NCI-H187 (cell line): ENCODE measurements at places on chromosomes 11 and 22.

DNA sequence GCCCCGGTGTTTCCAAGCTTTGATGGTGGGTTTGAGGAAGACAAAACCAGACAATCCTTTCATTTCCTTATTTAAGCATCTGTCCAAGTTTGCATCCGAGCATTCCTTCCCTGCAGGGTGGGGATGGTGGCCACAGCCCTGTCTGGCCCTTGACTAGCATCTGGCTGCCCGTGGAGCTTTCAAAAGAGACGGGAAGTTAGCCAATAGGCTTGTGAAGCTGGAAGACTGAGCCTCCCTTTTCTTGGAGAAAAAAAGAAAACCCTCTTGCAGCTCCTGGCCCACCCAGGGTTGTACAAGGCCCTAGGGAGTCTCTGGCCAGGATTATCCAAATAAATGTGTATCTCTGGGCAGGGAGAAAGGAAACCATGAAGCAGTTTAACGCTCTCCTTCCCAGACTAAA is 60.6 kb downstream of the MICAL2 start:
- no peak for DNase-seq

- DNase-seq, result no peak
Observed at GRCh38 chr11:57476047-57476756, 15.9 kb downstream of the RTN4RL2 start.

GRCh38 chr11:14300661-14301304 is 58.2 kb downstream of the RRAS2 start:
- DNase-seq, result no peak

- no peak for DNase-seq
Observed at GRCh38 chr22:17120281-17120680, 879 bp downstream of the TMEM121B start.

GRCh38 chr11:105799728-105800462 is 190.0 kb downstream of the GRIA4 start:
- DNase-seq, result no peak

GRCh38 chr22:32569956-32570355 is 95.3 kb downstream of the FBXO7 start:
- DNase-seq, result no peak

DNA sequence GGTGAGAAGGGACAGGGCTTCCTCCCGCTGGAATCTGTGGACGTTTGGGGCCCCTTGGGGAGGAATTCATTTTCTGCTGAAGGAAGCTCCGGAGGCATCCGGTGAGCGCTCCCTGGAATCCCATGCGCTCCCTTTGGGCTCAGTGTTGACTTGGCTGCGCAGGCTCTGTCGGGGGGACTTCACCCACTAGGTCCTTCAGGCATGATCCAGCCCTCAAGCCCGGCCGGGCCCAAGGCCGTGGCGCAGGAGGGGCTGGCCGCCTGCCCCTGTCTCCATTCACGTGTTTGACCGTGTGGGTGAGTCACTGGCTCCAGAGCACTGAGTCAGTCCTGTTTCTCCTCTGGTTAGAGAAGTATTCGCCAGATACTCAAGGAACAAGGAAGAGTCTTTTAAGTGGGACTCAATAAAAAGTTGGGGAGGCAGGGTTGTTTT is 1.4 kb downstream of the CTTN start:
- no peak for DNase-seq

DNA sequence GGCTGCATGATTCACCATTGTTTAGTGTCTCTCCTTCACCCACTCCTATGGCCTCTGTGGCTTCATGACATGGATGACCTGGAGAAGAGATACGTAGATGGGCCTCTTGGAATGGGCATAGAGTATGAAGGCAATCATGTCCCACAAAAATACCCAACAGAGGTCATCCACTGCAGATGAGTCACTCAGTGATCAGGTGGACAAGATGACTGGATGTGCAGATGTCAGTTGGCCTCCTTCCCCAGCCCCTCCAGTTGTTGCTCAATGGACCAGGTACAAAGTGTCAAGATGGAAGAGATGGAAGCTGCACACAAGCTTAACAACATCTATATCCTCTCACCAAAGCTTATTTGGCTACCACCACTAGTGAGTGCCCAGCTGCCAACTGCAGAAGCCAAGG is 41.0 kb upstream of the CLPB start:
- no peak for DNase-seq

- DNase-seq, result no peak
Observed at GRCh38 chr22:36287881-36288515, 35.1 kb downstream of the APOL1 start.

DNA sequence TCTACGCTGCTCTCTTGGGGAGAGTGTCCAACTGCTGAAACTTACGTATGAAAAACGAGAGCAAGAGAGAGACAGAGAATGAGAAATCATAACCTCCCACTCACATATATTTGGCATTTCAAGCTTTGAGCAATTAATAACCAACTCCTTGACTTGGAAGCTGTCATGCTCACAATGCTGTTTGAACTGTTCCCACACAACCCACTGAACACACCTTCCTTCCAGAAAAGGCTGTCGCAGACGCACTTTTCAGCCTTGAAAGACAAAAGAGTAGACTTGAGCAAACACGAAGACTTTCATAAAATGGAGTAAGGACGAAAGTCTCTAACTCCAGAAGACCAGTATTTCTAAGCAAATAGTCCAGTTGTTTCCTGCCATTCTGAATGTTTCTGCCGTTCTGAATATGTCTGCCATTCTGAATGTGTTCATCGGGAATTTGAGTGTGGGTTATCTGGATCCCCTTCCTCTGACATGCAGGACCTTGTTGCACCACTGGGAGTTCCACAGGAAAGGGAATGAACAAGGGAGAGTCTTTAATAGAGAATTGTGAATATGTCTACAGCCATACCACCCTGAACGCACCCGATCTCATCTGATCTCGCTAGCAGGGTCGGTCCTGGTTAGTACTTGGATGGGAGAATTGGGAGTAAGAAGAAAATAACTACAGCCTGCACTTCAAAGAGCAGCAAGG is 86.2 kb upstream of the BARX2 start:
- no peak for DNase-seq

- DNase-seq, result no peak
Observed at GRCh38 chr11:44104481-44105294, 9.2 kb downstream of the EXT2 start.

DNA sequence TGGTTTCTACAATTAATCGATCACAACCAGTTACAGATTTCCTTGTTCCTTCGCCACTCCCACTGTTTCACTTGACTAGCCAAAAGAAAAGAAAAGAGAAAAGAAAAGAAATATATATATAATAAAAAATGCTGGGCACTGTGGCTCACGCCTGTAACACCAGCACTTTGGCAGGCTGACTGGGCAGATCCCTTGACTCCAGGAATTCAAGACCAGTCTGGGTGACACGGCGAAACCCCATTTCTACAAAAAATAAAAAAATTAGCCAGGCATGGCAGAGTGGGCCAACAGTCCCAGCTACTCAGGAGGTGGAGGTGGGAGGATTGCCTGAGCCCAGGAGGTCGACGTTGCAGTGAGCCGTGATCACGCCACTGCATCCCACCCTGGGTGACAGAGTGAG is 83.8 kb downstream of the NAT10 start:
- no peak for DNase-seq

GRCh38 chr11:73087730-73088129 is 54.4 kb downstream of the FCHSD2 start:
- no peak for DNase-seq

GRCh38 chr11:44313761-44314489 is 4.0 kb upstream of the ALX4 start:
- DNase-seq, result no peak

- DNase-seq, result peak; percentile 93
Observed at GRCh38 chr11:115911613-115912346, 407.6 kb upstream of the CADM1 start.

GRCh38 chr11:45082744-45083543 is 63.5 kb upstream of the PRDM11 start:
- DNase-seq, result no peak

- DNase-seq, result no peak
Observed at GRCh38 chr11:68528630-68529029, 68.1 kb downstream of the PPP6R3 start.

- no peak for DNase-seq
Observed at GRCh38 chr11:86161336-86161735, 83.2 kb upstream of the EED start.

GRCh38 chr22:39614442-39614841 is 43.9 kb downstream of the CACNA1I start:
- DNase-seq, result no peak

DNA sequence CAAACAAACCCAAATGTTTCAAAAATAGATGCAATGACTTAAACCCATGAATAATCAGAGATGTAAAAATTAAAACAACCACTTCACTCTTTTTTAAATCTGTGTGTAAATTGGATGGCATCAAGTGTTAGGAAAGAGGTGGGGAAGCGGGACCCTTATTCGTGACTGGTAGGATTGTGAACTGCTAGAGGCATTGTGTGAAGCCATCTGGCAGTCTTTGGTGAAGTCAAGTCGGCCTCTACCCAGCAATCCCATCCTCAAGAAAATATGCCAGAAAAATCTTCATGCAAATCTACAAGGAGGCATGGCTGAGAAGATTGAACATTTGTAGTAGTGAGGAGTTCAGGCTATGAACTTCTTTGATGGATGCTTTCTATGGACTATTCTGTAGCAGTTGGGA is 114.6 kb upstream of the C11orf87 start:
- no peak for DNase-seq

DNA sequence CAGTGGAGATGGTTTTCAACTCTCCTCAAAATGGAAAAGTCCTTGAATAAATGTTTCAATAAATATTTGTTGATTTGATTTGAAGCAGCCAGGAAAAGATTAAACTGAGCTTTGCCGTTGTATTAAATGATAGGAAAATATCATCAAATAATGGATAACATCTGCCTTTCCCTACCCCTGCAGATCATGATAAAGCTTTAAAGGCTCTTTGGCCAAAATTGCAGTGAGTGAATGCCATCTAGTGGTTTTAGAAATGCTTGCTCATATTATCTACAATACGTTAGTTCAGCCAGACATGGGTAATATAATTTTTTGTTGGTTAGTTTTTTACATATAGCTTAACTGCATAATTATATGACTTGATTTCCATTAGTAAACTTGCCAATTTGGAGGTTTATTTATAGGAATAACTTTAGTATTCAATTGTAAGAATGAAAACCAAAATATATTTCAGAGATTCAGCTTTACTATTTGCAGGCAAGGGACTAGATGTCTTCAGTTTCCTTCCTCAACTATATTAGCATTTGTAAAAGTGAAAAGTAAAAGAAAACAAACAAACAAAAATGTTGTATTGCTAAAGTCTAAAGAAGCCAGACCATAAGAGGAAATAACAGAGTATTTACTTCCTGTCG is 159.2 kb downstream of the MSANTD4 start:
- no peak for DNase-seq

- DNase-seq, result no peak
Observed at GRCh38 chr22:23088199-23088604, 17.9 kb downstream of the GNAZ start.

- no peak for DNase-seq
Observed at GRCh38 chr22:48576333-48577013, 1251.2 kb downstream of the BRD1 start.

GRCh38 chr11:330694-331357 is 10.2 kb upstream of the IFITM3 start:
- DNase-seq, result no peak

DNA sequence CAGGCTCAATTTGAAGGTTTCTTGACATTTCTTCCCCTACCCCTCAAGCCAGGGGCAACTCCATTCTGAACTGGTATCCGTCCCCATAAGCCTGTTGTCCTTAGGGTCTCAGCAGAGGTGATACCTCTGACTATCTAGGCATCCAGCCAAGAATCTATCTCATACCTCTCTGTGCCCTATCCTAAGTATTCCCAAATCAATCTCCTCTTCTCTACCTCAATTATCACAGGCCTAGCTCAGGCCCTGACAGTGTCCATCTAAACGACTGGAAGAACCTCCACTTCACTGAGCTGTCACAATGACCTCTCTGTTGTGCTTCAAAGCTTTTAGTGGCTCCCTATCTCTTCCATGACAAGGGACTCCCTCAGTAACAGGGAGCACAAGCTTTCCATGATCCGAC is 26.9 kb downstream of the HIRA start:
- DNase-seq, result no peak

GRCh38 chr11:67355794-67356386 is 2.5 kb upstream of the POLD4 start:
- no peak for DNase-seq

DNA sequence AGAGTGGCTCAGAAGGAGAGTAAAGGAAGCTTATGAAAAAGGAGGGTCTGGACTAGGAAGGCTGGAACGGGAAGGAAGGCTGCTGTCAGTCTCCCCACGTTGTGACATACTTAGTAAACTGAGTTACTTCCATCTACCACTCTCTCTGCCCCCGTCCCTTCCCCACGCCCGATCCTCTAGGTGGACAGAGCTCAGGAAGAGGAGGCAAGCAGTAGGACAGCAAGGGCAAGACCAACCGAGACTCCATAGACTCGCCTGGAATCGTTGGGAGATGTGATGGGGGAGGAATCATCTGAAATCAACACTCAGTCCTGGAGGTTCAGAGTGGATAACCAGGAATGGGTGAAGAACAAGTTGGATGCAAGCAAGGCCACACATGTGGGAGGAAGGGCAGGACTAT is 240.7 kb downstream of the BUD13 start:
- DNase-seq, result no peak

- no peak for DNase-seq
Observed at GRCh38 chr22:48238966-48239365, 1476.5 kb downstream of the TBC1D22A start.

GRCh38 chr11:64104632-64105031 is 61.3 kb downstream of the MACROD1 start:
- DNase-seq, result no peak

- no peak for DNase-seq
Observed at GRCh38 chr11:74846770-74847169, 98.1 kb downstream of the RNF169 start.

- DNase-seq, result no peak
Observed at GRCh38 chr11:66894141-66894540, 37.3 kb downstream of the LRFN4 start.

GRCh38 chr11:76190376-76190775 is 15.9 kb downstream of the WNT11 start:
- no peak for DNase-seq

DNA sequence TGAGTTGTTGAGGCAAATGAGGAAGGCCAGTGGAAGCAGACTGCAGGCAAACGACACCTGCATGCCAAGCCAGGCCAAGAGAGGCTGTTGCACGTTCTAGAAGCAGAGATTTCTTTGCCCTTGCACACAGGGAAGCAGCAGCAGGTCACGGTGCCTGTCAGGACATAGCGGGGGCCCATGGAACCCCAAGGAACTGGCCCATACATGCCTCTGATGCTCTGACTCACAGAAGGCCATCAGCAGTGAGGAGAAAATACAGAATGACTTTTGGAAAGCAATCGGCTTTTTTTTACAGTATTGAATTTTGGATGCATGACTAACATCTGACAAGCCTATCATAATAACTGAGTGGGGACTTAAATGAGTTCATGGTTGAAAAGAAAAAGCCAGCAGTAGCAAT is 123.9 kb downstream of the MPPED1 start:
- DNase-seq, result no peak

GRCh38 chr11:61125310-61125684 is 23.0 kb downstream of the CD5 start:
- no peak for DNase-seq

- no peak for DNase-seq
Observed at GRCh38 chr11:64036087-64037026, 626 bp downstream of the FLRT1 start.
